Stimulated activated CD4-positive, alpha-beta T cell treated with anti-CD3 and anti-CD28 coated beads, Interleukin-1b, Interleukin-23, amount 100 ng/mL, for 4 hours (primary cell): ENCODE measurements at places on chromosomes 7 and 10.

DNA sequence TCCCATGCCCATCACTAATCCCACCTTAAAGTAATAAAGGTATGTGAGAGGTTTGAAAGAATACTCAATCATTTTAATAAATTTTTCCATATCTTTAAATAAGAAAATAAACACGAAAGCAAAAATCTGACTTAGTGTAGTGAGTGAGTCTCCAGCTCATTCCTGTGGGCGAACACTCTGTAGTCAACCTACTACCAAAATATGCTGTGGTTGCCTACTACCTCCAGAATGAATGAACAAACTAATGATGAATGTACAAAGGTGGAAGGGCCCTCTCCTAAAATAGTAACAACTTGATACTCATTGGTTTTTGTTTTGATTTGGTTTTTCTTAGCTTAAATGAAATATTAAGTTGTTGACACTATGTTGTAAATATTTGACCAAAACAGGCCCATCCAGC lies 195.5 kb upstream of the HPS1 start:
- no peak for DNase-seq

DNA sequence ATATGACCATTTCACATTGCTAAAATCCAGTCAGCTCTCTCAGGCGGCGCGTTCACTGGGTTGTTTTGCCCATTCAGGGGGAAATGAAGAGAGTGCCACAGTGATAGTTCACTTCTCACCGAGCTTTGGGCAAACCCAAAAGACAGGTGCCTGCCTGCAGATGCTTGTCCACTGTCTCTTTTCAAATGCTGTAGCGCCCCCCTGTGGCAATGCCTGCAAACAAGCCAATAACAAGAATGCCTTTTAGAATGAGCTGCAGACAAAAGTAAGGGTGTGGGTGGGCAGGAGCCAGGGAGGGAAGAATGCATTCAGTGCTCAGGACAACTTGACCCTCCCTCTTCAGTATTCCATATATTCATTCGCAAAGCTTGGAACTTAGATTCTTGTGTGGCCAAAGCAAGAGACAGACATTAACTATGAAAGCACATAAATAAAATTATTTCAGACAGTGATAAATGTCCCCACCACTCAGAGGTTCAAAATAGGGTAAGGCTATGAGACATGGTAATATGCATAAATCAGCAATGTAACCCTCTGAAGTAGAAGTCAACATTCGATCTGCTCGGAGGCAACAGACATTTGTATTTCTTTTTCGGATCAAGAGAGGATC lies 86.9 kb downstream of the JAZF1 start:
- DNase-seq, result peak; percentile 46

DNA sequence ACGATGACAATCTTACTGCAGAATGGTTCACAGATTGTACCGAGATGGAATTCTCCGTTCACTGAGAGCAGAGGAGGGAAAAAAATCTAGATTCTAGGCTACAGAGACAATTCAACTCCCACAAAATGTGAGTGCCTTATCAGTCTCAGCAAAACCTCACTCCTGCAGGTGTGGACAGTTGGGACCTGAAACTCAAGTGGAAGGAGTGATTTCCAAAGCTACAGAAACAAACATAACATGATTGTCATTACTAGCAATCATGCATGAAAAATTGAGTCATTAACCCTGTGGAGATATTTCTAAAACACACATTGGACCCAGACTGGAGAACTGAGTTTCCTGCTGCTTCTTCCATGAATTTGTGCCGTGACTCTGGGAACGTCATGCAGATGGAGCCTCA lies 70.3 kb downstream of the CALML3 start:
- DNase-seq, result no peak

GRCh38 chr7:50867034-50867356 lies 84.3 kb upstream of the GRB10 start:
- no peak for DNase-seq

- no peak for DNase-seq
Measured at GRCh38 chr10:54985732-54986131, 184.7 kb upstream of the PCDH15 start.

- DNase-seq, result no peak
Measured at GRCh38 chr10:95121904-95122303, 52.6 kb upstream of the CYP2C8 start.

- no peak for DNase-seq
Measured at GRCh38 chr7:99042957-99043356, 101.0 kb downstream of the SMURF1 start.

DNA sequence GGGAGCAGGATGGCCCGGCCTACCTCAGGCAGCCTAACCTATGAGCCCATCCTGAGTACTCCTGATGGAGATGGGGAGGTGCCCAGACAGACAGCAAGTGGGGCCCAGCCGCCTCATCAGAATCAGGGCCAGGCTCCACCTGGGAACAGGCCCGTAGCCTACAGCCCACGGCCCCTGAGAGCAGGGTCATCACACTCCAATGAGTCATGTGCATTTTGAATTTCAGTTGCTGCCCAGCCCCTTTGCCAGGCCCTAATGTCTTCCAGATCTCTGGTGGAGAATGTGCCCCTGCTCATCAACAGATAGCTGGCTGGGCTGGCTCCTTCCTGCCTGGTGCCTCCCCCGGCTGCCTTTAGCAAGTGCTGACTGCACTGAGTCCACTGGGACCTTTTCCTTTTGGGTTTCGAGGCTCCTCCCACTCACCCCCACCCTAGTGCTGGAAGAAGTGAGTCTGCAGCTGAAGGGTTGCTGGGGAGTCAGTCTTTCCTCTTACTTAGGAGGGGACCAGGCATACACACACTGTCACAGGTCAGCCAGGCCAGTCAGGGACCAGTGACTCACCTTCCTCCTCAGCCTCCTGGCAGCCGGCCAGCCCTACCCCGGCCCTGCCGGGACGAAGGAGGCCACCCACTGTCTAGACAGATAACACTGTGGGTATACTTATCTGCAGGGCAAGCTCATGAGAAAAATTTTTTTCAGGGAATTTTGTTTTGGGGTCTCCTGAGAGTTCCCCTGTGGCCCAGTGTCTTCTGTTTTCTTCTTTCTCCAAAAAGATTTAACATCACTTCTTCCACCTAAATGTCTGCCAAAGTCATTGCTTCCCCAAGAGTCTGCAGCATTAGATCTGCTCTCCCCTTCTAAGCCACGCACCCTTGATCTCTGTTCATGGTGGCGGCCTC lies 9.1 kb upstream of the ASIC3 start:
- peak; percentile 54 for DNase-seq

DNA sequence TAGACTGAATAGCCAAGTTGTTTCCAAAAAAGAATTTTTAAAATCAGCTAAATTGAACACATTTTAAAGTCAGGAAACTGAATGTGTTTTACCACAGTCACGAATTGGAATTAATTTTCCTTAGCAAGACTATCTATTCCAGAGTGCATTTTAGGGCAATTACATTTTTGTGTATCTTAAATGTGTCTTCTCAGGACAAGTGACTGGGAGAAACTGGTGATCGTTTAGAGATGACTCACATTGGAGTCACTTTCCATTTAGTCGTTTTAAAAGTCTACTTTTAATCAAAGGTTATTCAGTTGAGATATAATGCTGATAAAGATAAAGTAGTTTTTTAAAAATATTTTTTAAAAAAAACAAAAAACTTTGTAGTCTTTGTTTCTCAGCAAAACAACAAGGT lies 191.7 kb upstream of the SLC26A5 start:
- no peak for DNase-seq

DNA sequence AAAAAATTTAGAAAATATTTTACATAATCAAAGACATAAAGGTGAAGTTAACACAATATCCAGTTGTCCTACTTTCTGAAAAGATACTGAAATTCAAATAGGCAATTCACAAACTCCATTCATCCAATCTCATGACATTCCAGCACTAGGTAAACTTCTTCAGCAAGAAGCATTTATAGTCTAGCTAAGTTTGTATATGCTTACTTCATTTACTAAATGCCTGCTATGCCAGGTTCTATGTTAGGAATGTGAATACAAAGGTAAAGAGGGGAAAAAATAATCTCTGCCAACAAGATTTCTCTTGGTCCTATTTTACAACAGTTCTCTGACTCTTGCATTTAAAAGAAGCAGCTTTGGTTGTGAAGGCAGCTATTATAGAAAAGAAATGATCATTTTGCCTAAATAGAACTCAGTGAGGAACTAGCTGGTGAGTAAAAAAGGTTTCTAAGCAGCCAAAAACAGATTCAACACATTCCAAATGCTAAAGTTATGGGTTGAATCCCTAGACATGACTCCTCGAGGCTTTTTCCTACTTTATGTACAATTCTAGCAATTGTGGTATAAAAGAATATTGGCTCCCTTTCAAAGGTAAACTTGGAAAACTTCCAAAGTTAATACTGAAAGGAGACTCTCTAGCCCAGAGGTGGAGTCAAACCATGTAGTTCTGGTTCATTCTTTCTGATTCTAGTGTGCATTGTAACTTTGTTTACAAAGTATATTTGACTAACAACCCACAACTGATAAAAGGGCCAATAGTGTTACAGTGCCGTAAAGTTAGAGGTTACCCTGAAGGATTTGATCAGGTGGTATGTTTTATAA lies 30.9 kb upstream of the KLHL7 start:
- DNase-seq, result no peak

DNA sequence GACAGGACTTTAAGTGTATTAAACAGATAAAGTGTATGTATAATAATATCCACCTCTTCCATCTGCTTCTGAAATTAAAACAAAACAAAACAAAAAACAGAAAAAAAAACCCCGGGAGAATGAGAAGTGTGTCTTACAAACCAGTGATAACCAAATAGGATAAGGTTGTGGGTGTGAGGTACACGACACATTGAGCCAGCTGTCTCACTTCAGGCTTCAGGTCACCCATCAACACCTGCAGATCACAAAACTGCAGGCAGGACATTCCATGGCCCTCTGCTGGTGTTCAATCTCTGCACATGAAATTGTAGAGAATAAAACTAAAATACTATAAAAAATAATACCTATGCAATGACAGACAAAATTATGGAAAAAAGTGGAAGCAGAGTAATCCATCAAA lies 339.9 kb downstream of the SFMBT2 start:
- no peak for DNase-seq

GRCh38 chr10:72334196-72334824 lies 20.4 kb downstream of the DNAJB12 start:
- no peak for DNase-seq

DNA sequence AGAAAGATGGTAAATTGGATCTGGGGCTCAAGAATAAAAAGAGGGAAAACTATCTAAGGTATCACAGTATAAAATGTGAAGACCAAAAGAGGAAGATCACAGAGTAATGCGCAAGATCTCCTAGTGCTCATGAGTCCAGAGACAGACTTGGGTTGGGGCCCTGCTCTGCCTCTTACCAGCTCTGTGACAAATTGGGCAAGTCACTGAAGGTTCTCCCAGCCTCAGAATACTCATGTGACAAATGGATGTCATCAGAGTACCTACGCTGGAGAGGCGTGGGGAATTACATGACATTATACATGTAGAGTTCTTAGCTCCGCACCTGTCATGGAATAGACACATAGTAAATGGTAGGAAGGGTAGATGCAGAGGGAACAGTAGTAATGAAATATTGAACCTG lies 124.4 kb downstream of the DOCK4 start:
- DNase-seq, result no peak

GRCh38 chr10:124221356-124222317 lies 128.2 kb upstream of the CHST15 start:
- no peak for DNase-seq

- no peak for DNase-seq
Measured at GRCh38 chr10:59719374-59719773, 9.7 kb upstream of the SLC16A9 start.

GRCh38 chr10:58963723-58964124 lies 212.7 kb upstream of the PHYHIPL start:
- no peak for DNase-seq

- no peak for DNase-seq
Measured at GRCh38 chr7:23462846-23463245, 7.4 kb downstream of the IGF2BP3 start.

- no peak for DNase-seq
Measured at GRCh38 chr7:158821171-158822031, 7.9 kb downstream of the ESYT2 start.

- peak; percentile 29 for DNase-seq
Measured at GRCh38 chr7:157411580-157411979, 74.8 kb downstream of the DNAJB6 start.

- DNase-seq, result no peak
Measured at GRCh38 chr7:72539702-72540101, 127.6 kb upstream of the CALN1 start.

GRCh38 chr10:71882813-71883659 lies 32.0 kb upstream of the PSAP start:
- DNase-seq, result no peak

GRCh38 chr10:71756311-71757191 lies 16.8 kb downstream of the VSIR start:
- DNase-seq, result no peak

- no peak for DNase-seq
Measured at GRCh38 chr10:12535656-12536055, 186.3 kb downstream of the CAMK1D start.

GRCh38 chr7:38322461-38322860 lies 49.0 kb upstream of the TARP start:
- no peak for DNase-seq

- no peak for DNase-seq
Measured at GRCh38 chr7:33310546-33310945, 181.2 kb downstream of the BBS9 start.

GRCh38 chr7:12221414-12221813 lies 10.3 kb downstream of the TMEM106B start:
- no peak for DNase-seq

DNA sequence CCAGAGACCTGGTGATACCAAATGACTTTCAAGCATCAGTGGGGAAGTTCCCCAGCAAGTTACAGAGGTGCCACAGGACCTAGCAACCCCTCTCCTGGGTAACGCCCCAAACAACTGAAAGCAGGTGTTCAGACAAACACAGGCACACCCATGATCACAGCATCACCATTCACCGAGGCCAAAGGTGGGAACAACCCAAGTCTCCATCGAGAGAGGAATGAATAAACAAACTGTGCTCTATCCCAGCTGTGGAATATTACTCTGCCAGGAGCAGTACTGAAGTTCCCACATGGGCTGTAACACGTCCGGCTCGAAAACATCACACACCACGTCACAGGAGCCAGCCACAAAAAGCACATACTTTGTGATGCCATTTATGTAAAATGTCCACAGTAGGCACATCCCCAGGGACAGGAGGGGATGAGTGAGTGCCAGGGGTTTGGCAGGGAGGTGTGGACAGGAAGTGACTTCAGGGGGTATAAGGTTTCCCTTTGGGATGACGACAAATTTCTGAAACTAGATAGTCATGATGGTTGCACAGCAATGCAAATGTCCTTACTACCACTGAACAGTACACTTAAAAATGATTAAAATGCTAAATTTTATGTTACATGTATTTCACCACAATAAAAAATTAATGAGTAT lies 222.8 kb downstream of the TNS3 start:
- no peak for DNase-seq

DNA sequence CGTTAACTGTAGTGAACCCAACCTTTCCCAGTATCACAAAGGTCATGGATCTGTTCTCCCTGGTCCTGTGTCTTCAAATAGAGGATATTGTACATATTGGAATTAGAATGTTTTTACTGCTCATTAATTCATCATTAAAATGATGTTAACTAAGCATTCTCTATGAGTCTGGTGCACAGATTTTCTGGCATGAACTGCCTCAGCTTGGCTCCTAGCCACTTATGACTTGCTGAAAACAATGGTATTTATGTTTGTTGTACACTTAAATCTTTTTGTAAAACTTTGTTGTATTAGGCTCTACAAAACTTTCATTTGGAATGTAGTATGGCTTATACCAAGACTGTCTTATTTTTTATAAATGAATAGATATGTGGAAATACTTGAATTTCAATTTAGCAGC lies 329.4 kb downstream of the TFEC start:
- no peak for DNase-seq

- DNase-seq, result no peak
Measured at GRCh38 chr10:108836362-108836761, 1086.9 kb downstream of the XPNPEP1 start.
